ENCODE measurements at places on chromosomes 3 and 15. TPM values are rescaled to one million over a fixed set of nuclear protein-coding genes. Genes with fewer than 3 reads are reported as not detected.

Gene GOLGA8S
- 1.1 TPM for total RNA-seq

Gene ILDR1
- total RNA-seq = not detected

Gene RLBP1
- not detected for total RNA-seq

Gene XCR1
- not detected for total RNA-seq

Gene DNASE1L3
- total RNA-seq = 0.67 TPM

Gene RTP3
- total RNA-seq = not detected

Gene LRRIQ4
- not detected for total RNA-seq

Gene ARGFX
- not detected for total RNA-seq

All from cardiac septum (tissue), 1 donor.